ENCODE measurements at places on chromosomes 2 and 18. TPM values are rescaled to one million over a fixed set of nuclear protein-coding genes. Genes with fewer than 3 reads are reported as not detected.

Gene RRM2
- total RNA-seq: 31.3 TPM

Gene RGPD3
- total RNA-seq: 0.33 TPM

Gene CROCC2
- total RNA-seq: under 0.01 TPM

Gene KIAA2012
- total RNA-seq: not detected

Gene MRO
- total RNA-seq: 3.8 TPM

Gene CHRNA1
- total RNA-seq: 0.34 TPM

Gene TSGA10
- total RNA-seq: 8.7 TPM

Gene ACVR1C
- total RNA-seq: 1.0 TPM

Gene GIGYF2
- 42.3 TPM for total RNA-seq

Gene ITPRIPL1
- total RNA-seq: 12.0 TPM

Gene KIF3C
- total RNA-seq: 22.1 TPM

Gene ADCYAP1
- total RNA-seq: not detected

Gene FHOD3
- total RNA-seq: 23.3 TPM

Gene COL3A1
- 1.00 TPM for total RNA-seq

Gene DRC1
- not detected for total RNA-seq

Gene LCT
- not detected for total RNA-seq

Gene LOXHD1
- total RNA-seq: not detected

Gene KRTCAP3
- total RNA-seq: not detected

Gene ST8SIA5
- 0.33 TPM for total RNA-seq

Gene UGT1A3
- total RNA-seq: not detected

Gene LYPD6
- 1.7 TPM for total RNA-seq

Gene FMNL2
- total RNA-seq: 7.0 TPM

Gene TET3
- 2.1 TPM for total RNA-seq

Gene SRD5A2
- total RNA-seq: under 0.01 TPM

Gene ASPRV1
- 0.34 TPM for total RNA-seq

Gene LAMA3
- 0.34 TPM for total RNA-seq

Gene KCNJ3
- not detected for total RNA-seq

Gene TGFA
- 0.15 TPM for total RNA-seq

Gene POMC
- total RNA-seq: 3.1 TPM

Gene ASAP2
- total RNA-seq: 38.9 TPM

Gene NUP35
- 14.8 TPM for total RNA-seq

Gene HOXD3
- total RNA-seq: 0.36 TPM

Gene DYNC2LI1
- total RNA-seq: 17.6 TPM

Gene RBM44
- total RNA-seq: 0.15 TPM

Gene GKN1
- total RNA-seq: not detected

Gene CSRNP3
- total RNA-seq: 5.7 TPM

Gene SATB2
- total RNA-seq: 1.5 TPM

Gene SERPINB10
- total RNA-seq: not detected

Data from melanocyte of skin (primary cell).